ENCODE measurements at places on chromosomes 2 and 18.

DNA sequence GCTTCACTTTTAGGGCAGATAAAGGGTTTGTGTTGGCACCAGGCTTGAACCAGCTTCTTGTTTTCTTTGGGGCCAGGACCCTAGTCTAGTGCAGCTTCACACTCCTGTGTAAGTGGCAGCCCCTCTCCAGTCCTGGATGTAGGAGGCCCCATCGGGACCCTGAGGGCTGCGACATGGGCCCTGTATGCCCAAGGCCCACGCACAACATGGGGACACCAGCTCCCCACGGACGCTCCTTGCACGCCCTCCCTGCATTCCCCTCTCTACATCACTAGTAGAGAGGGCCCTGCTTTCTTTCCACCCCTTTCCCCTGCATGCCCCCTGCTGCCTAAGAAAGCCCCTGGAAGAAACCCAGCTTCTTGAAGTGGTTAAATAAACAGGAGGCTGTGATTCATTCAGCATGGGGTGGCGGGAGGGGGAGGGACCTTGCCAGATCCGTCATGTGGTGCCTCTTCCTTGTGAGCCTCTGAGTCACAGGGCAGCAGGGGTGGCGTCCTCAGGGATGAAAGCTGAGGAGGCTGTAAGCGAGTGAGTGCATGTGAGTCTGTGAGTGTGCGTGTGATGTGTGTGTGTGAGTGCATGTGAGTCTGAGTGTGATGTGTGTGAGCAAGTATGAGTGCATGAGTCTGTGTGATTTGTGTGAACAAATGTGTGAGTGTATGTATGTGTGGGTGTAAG lies 42.5 kb downstream of the COPS8 start:
- DNase-seq: no peak

GRCh38 chr2:19987936-19988335 lies 2.0 kb downstream of the WDR35 start:
- DNase-seq: no peak

DNA sequence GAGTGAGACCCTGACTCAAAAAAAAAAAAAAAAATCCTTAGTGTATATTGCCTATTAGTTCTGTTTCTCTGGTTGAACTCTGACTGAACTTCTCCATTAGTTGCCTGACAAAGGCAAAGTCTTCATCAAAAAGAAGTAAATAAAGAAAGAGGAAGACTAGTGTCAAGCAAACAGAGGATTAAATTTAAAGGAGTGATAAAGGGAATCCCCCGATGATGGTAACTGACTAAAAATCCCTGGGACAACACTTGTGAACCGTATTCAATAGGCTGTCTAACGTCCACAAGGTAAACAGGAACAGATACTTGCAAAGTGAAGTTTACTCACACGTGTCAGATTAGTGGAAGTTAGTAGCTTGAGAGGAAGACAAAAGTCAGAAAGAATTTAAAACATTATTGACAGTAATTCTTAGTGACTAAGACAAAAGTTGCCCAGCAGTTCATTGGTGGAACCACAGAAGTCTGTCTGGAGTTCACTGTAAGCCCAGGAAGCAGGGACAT lies 26.2 kb upstream of the SPOPL start:
- DNase-seq: no peak

DNA sequence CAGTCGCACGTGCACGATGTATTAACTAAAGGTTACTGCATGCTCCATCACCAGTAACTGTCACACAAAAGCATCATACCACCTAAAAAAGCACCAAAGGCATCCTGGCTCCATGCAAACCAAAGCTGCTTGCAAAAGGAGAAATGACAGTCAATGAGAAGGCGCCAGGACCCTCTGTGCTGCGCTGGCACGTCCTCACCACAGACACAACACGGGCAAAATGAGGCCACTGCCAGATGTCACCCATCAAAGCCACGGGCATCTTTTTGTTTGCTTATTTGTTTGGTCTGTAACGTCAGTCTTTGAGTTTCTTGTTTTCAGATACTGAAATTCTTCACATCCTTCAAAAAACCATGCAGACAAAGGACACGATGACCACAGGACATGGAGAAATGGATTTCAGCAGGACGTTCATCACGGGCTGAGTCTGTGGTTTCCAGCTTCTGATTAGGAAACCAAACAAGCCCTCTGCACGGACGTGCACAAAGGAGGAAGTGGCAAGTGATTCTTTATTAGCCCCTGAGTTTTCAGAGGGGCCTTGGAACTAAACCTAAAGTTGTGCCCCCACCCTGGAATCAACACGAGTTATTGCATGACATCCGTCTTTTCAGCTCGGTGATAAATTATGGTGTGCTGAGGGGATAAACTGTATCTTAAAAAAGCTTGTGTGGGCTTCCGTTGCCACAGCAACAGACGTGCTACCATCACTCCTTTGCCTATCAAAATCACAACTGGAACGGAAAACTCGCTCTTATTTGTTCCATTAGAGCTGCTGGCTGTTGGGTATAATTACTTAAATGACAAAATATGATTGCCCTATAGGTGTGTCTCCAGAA lies 181.8 kb downstream of the EIPR1 start:
- no peak for DNase-seq

- DNase-seq: no peak
Observed at GRCh38 chr2:60552851-60553494, 481 bp downstream of the BCL11A start.

DNA sequence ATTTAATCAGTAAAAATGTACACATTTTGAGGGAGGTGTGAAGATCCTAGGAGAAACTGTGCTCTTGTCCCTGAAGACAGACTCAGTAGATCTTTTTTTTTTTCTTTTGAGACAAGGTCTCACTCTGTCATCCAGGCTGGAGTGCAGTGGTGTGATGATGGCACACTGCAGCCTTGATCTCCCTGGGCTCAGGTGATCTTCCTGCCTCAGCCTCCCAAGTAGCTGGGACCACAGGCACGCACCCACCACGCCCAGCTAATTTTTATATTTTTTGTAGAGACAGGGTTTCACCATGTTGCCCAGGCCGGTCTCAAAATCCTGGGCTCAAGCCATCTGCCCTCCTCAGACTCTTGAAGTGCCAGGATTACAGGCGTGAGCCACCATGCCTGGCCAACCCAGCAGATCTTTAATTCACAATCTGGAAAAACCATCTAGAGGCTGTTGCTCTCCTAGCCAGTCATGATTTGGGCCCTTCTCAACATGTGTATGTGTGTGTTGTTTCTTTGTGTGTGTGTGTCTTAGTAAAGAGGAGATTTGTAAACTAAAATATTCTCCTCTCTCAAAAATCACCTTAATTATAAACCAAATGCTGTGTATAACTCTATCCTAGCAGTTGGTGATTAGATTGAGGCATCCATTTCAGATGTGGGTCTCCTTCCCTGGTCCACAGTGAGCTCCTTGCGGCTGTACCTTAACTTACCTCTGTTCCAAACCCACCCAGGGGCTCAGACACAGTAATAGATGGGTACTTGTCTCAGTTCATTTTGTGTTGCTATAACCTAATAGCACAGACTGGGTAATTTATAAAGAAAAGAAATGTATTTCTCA lies 3.9 kb upstream of the MYCN start:
- no peak for DNase-seq

- no peak for DNase-seq
Observed at GRCh38 chr18:63311118-63312018, 8.2 kb downstream of the BCL2 start.

- DNase-seq: no peak
Observed at GRCh38 chr2:100059638-100060037, 82.8 kb downstream of the AFF3 start.

DNA sequence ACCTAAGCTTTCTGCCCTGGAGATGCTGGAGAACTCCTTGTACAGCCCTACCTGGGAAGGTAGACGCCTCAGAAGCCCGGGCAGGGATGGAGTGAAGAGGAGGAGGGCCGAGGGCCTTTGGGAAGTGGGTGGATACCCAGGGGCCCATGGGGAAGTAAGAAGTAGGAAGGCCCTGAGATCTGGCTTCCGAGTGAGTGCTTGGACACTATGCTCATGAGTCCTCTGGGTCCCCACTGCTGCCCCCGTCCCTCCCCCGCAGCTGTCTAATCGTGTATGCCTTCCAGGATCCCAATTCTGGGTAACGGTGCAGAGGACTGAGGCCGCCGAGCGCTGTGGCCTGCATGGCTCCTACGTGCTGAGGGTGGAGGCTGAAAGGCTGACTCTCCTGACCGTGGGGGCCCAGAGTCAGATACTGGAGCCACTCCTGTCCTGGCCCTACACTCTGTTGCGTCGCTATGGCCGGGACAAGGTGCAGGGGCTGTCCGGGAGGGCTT lies 1.1 kb downstream of the DOK1 start:
- no peak for DNase-seq

DNA sequence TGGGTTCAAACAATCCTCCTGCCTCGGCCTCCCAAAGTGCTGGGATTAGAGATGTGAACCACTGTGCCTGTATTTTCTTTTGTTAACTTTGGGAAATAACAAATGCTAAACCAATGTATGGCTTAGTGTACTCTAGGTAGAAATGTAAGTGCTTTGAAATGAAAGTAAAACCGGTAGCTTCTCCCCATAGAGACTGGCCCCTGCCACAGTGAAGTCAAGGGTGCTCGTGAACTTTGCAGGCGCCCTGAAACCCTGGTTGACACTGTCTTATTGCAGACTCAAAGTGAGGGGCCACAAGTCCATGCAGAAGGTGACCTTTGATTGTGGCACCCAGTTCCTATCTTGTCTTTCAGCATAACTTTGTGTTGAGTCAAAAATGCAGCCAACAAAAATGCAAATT lies 24.2 kb upstream of the MTCL1 start:
- no peak for DNase-seq

DNA sequence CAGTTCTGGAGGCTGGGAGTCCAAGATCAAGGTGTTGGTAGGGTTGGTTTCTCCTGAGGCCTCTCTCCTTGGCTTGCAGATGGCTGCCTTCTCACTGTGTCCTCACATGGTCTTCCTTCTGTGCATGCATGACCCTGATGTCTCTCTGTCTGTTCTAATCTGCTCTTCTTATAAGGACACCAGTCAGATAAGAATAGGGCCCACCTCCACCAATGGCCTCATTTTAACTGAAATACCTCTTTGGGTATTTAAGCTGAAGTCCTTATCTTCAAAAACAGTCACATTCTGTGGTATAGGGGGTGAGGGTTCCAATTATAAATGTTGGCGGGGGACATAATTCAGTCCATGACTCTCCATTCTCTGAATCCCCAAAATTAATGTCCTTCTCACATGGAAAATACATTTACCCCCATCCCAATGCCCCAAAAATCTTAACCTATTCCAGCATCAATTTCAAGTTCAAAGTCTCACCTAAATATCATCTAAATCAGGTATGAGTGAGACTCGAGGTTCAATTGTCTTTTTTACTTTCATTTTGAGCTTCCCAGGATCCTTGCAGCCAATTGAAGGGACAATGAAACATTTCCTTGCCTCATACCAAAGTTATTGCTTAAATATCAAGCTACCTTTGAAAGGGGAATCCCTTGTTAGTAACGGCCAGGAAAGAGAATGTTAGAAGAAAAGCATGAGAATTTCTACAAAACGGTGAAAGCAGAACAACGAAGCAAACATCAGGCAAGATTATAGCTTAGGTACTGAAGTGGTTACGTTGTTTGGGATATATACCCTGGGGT lies 20.6 kb upstream of the CNOT11 start:
- no peak for DNase-seq

- no peak for DNase-seq
Observed at GRCh38 chr18:42860011-42860410, 255.5 kb downstream of the RIT2 start.
